ENCODE measurements at places on chromosomes 3 and 15. TPM values are rescaled to one million over a fixed set of nuclear protein-coding genes. Genes with fewer than 3 reads are reported as not detected.

Gene BFSP2
- not detected for total RNA-seq

Gene PRRT3
- 0.96 TPM for total RNA-seq

Gene SLC24A5
- total RNA-seq = not detected

Gene SERPINI2
- total RNA-seq = 0.27 TPM

Gene A4GNT
- not detected for total RNA-seq

Gene CCR3
- not detected for total RNA-seq

Gene FBLN2
- total RNA-seq = 0.39 TPM

Gene ITIH4
- 4.1 TPM for total RNA-seq

Gene CIB2
- 17.3 TPM for total RNA-seq

Gene MEGF11
- total RNA-seq = 2.3 TPM

Gene SYNPR
- total RNA-seq = not detected

Gene DLEC1
- 0.61 TPM for total RNA-seq

DNA sequence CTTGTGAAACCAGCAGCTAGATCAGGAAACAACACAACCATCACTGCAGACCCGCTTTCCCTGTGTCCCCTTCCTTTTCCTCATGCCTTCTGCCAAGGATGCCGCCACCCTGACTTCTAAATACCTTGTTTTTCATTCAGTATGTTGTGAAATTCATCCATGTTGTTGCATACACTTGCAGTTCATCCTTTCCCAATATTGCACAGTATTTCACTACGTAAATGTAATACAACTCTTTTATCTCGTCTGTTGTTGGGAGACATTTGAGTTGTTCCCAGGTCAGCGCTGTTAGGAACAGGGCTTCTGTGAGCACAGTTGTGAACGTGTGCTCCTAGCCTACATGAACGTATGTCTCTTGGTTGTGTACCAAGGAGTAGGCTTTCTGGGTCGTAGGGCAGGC is 24.2 kb downstream of the TLNRD1 start:
- no peak for DNase-seq
- H3K4me1 ChIP-seq = peaks cover 10% of the 10 kb centered on the region

DNA sequence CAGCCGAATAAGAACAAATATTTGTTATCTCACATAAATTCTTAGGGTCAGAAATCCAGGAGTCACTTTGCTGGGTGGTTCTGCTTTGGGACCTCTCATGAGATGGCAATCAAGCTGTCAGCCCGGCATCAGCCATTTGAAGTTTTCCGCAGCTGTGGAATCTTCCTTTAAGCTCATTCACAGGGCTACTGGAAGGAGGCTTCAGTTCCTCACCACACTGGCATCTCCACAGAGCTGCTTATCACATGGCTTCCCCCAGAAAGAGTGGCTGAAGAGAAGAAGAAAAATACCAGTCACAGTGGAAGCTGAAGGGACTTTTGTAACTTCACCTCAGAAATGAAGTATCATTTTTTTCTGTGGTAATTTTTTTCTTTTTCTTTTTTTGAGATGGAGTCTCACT is 267.7 kb downstream of the CHL1 start:
- no peaks in the 10 kb centered on the region for H3K36me3 ChIP-seq
- H3K27ac ChIP-seq = no peak overlapping the region
- DNase-seq = no peak
- no peak overlapping the region for H3K4me3 ChIP-seq
- no peaks in the 10 kb centered on the region for H3K27me3 ChIP-seq

DNA sequence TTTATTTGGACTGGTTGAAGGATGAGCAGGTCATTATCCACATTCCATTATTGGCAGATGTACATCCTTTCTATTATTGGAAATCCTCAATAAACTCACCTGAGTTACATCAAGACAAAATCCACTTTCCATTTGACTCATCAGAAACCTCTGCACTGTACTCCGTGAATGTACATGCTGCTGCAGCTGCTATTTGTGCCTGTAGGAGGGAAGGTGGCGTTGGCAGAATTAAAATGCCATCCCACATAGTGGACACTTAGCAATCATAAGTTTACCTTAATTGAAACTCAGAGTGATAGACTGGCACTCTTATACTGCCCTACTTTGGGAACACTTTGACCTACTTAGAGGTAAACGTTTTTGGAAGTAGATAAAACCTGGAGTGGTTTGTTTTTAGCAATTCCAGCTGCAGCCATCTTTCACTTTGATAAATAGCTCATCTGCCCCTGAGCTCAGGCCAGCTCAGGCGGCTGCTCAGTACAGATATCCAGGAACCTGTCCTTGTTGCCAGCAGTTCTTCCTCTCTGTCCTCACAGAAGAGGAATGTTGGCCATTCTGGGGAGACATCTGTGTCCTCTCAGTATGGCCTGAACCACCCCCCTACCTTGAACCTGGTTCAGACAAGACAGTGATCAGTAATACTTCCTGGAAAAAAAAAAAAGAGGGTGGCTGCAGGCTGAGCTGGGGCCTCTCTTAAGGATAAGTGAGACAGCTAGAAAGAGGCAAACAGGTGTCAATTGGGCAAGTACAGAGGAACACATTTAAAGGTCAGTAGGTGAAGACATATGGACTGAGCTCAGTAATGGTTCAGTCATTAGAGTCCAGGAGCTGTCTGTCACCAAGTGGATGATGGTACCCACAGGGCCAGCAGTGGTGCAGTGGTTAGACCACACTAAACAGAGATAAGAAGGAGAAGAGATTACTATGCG is 153.4 kb upstream of the UMPS start:
- DNase-seq = no peak
- no peaks in the 10 kb centered on the region for H3K36me3 ChIP-seq
- no peak overlapping the region for H3K27ac ChIP-seq
- no peaks in the 10 kb centered on the region for H3K27me3 ChIP-seq

DNA sequence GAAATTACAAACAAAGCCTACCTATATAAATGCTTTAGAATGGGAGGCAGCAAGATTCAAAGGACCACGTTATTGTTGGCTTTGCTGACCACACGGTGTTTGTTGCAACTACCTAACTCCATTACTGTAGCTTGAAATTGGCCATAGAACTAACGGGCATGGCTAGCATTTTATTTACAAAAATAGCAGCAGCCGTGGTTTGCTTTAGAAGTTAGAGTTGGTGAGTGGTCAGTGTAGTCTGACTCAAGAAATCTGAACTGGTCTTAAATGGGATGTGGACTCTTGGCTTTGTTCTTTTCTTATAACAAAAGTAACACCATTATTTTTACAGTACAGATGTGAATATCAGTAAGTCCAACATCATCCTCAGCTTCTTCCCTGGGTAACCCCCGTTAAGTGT is 10.6 kb downstream of the ATP1B3 start:
- no peaks in the 10 kb centered on the region for H3K27me3 ChIP-seq
- no peaks in the 10 kb centered on the region for H3K4me1 ChIP-seq
- H3K27ac ChIP-seq = no peak overlapping the region
- no peak overlapping the region for H3K4me3 ChIP-seq

DNA sequence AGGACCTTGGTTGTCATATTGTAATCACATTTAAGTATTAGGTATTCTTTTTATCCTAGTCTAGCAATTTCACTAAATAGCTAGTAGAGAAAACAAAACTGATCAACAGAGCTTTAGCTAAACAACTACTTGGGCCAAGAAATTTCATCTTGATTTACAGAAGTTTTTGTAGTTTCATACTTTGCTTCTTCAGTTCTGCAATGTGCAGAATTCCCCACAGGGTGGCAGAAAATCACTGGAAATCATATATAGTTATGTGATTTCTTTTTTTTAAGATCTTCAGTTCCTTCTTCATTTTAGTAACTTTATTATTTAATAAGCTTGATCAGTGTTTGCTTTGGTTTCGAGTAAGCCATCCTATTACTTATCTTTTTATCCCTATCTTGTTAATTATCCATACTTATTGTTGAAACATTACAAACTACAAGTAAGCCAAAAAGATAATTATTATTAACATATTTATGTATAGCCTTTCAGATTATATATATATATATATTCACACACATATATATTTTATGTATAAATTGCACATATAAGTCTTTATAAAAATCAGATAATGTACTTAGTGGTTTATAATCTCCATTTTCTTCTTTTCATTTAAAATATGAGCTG is 2.2 kb upstream of the BNIP2 start:
- no peaks in the 10 kb centered on the region for H3K36me3 ChIP-seq
- H3K4me1 ChIP-seq = peaks cover 15% of the 10 kb centered on the region
- H3K27ac ChIP-seq = no peak overlapping the region
- no peaks in the 10 kb centered on the region for H3K27me3 ChIP-seq
- peak; percentile 39 for DNase-seq
- no peak overlapping the region for H3K4me3 ChIP-seq

- H3K4me3 ChIP-seq = no peak overlapping the region
- H3K27me3 ChIP-seq = no peaks in the 10 kb centered on the region
- H3K27ac ChIP-seq = no peak overlapping the region
- H3K36me3 ChIP-seq = no peaks in the 10 kb centered on the region
- DNase-seq = no peak
Observed at GRCh38 chr3:62954580-62954979, 79.4 kb upstream of the CADPS start.

DNA sequence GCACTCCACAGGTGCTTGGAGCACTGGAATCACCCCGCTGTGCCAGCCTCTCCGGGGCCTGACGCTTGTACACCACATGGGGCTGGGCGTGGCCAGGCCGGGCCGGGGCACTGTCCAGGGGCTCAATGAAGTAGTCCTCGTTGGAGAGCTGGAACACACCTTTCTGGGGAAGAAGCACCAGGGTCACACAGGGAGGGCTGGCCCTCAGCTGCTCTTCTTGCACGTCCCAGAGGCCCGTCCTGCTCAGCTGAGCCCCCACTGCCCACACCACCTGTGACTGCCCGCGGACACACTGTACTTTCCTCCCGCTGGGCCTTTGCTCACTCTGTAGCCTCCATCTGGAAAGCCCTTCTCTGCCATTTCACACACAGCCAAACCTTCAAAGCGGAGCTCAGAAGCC is 13.3 kb downstream of the ADAMTS7 start:
- H3K27ac ChIP-seq = no peak overlapping the region
- H3K36me3 ChIP-seq = no peaks in the 10 kb centered on the region
- no peak overlapping the region for H3K4me3 ChIP-seq
- no peaks in the 10 kb centered on the region for H3K27me3 ChIP-seq

DNA sequence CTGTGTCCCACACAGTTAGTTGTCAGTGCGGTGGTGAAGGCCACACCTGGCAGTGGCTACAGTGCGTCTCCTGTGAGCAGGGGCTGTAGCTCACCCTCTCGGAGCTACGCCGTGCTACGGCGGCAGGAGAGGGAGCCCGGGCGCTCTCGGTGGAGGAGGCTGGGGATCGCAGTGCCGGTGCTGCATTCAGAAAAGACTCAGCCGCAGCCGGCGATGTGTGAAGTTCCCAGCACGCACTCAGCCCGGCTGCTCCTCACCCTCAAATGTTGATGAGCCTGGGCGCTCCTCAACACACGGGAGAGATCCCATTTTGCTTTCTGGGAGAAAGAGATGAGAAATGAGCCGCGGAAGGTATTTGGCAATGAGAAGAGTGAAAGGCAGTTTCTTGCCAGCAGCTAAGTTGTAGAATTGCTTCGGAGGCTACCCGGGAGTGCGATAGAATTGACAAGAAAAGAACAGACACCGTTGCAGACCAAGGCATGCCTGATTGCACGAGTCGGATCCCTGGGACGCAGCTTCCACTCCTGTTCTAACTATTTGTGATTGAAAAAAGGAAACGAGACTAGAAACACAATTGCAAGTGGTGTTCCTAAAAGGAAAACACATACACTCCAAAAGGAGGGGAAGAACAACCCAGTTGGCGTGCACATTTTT is at the start of gene UNC13C:
Gene UNC13C, plus strand, starts transcription at position 189 of the 654 bp plus-strand sequence. CDS start 34,463 bp downstream, outside the sequence.
- no peaks in the 10 kb centered on the region for H3K27me3 ChIP-seq
- no peaks in the 10 kb centered on the region for H3K36me3 ChIP-seq
- H3K4me3 ChIP-seq = no peak within 1 kb of the TSS
- H3K4me1 ChIP-seq = no peaks in the 10 kb centered on the region
- no peak within 1 kb of the TSS for H3K27ac ChIP-seq

DNA sequence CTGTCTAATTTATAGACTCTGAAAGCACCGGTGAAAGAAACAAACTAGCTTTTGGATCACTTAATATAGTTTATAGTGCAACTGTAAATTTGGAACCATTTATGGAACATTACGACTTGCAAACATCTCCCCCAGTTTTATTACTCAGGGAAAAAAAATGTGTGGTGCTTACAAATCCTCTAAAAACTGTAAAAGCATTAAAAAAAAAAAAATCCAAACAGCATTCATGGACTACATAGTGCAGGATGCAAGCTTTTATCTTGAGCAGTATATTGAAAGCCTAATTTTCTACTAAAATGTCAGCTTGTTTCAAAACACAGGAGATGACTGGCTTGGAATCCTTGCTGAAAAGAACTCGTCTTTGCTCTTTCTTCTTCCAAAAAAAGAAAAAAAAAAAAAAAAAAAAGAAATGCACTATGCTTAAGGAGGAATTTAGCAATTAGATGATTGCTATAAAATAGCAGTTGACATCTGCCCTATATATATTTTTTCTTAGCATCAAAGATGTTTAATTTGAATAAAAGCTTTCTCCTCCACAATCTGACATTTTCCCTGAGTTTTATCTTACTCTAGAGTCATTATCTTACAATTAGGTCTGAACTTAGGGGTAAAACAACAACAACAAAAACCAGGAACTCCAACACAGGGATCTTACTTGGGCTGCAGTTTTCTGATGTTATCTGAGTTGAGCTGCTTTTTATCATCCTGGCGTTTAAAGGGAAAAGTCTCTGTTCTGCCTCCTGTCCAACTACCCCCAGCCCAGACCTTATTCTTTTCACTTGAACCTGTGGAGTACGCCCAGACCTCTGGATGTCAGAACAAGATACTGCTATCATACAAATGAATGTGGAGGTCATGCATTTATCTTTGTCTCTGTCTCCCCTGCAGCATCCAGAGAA is 62.6 kb upstream of the PDZRN3 start:
- no peaks in the 10 kb centered on the region for H3K4me1 ChIP-seq
- H3K27me3 ChIP-seq = no peaks in the 10 kb centered on the region
- no peak overlapping the region for H3K27ac ChIP-seq
- DNase-seq = no peak

GRCh38 chr15:52071570-52071969 is 41.0 kb downstream of the BCL2L10 start:
- no peaks in the 10 kb centered on the region for H3K27me3 ChIP-seq
- H3K36me3 ChIP-seq = no peaks in the 10 kb centered on the region
- DNase-seq = no peak

GRCh38 chr3:151845306-151845905 is 28.0 kb upstream of the SUCNR1 start:
- no peaks in the 10 kb centered on the region for H3K36me3 ChIP-seq
- no peaks in the 10 kb centered on the region for H3K4me1 ChIP-seq
- H3K27me3 ChIP-seq = no peaks in the 10 kb centered on the region
- no peak overlapping the region for H3K27ac ChIP-seq
- DNase-seq = no peak
- no peak overlapping the region for H3K4me3 ChIP-seq

DNA sequence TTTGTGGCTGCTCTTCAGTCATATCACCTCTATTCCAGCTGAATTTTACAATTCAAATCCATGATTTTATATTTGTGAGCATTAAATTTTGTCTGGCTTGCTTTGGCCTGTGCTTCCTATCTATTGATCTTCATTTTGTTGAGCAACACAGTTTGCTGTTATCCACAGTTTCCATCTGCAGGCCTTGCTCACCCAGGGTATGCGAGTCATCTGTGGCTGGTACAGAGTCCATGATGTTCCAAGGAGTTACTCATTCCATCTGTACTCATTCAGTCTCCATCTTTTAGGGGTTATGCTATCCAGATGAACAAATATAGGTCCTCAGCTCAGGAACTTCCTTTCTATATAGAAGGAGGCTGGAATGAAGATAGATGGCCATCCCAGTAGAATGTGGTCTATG is 70.1 kb upstream of the CCK start:
- H3K4me1 ChIP-seq = no peaks in the 10 kb centered on the region
- no peaks in the 10 kb centered on the region for H3K36me3 ChIP-seq
- no peak overlapping the region for H3K27ac ChIP-seq
- H3K27me3 ChIP-seq = no peaks in the 10 kb centered on the region
- no peak for DNase-seq
- no peak overlapping the region for H3K4me3 ChIP-seq
